ENCODE measurements at places on chromosomes 3 and 15. TPM values are rescaled to one million over a fixed set of nuclear protein-coding genes. Genes with fewer than 3 reads are reported as not detected.

The SRGAP3 gene
- 8.6 TPM for total RNA-seq

The FOXB1 gene
- not detected for total RNA-seq

The DIS3L gene
- total RNA-seq: 47.9 TPM

The CPA3 gene
- 23.2 TPM for total RNA-seq

The SPESP1 gene
- total RNA-seq: 3.1 TPM

The APH1B gene
- 9.4 TPM for total RNA-seq

The PLA2G4E gene
- total RNA-seq: not detected

The LNP1 gene
- 1.8 TPM for total RNA-seq

The XXYLT1 gene
- total RNA-seq: 13.7 TPM

The GRAMD1C gene
- 2.7 TPM for total RNA-seq

The IQCH gene
- total RNA-seq: 2.4 TPM

The STOML1 gene
- total RNA-seq: 9.9 TPM

The PRTG gene
- 1.7 TPM for total RNA-seq

The KLHL40 gene
- total RNA-seq: not detected

The SERPINI1 gene
- 3.7 TPM for total RNA-seq

The MAP1A gene
- 59.5 TPM for total RNA-seq

The SERPINI2 gene
- total RNA-seq: 0.32 TPM

The MIX23 gene
- total RNA-seq: 21.6 TPM

The PPP1R14D gene
- total RNA-seq: not detected

The SEC62 gene
- 65.6 TPM for total RNA-seq

The MAPKAPK3 gene
- 26.5 TPM for total RNA-seq

All from esophagus muscularis mucosa (tissue), 4 donors.